ENCODE measurements at places on chromosomes 3 and 15.

GRCh38 chr15:35383506-35383905 lies 162.5 kb downstream of the DPH6 start:
- ATAC-seq, result no peak

GRCh38 chr3:153502682-153503081 lies 340.7 kb downstream of the RAP2B start:
- ATAC-seq, result no peak

- no peak for ATAC-seq
These were observed 13.2 kb downstream of the C3orf22 start for GRCh38 chr3:126545544-126545943.

DNA sequence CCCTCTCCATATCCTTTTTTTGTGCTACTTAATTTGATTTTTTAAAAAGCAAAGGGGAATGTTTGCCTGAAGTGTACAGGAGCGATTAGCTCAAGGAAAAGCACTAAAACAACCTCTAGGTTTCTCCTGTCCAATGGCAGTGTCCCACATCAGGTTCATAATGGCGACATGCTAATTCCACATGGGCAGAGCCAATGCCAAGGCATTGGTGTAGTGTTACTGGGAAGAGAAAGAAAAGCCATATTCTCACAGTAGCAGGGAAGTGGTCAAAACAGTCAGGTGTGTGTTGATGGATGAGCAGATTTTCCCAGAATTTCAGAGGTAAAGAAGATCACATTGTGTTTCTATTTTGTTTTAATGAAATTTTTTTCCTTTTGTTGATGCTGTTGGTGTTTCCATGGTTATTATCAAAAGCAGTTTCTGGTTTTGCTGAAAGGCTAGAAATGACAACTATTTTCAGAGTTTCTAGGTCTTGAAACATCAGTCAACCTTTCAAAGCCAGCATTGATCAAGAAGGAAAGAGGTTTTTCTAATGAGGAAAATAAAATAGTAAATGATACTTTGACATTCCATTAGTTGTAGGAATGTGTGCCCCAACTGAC lies 65.2 kb downstream of the FNDC3B start:
- no peak for ATAC-seq

DNA sequence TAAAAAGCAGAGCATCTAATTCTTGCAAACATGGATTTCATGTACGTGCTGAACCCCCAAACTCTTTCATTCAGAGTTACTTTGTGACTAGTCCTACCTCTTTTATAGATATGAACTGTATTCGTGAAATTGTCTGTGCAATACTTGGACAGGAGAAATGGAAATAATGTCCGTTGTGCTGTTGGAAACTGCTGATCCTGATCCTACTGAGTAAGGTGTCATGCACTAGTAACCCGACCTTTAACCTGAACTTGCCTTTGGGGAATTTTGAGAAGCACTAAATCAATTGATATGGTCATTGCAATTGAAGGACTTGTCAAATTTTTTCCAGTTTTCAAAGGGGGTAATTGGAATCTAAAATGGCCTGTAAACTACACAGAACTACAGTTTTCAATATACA lies 856.4 kb downstream of the ROBO1 start:
- ATAC-seq, result no peak

DNA sequence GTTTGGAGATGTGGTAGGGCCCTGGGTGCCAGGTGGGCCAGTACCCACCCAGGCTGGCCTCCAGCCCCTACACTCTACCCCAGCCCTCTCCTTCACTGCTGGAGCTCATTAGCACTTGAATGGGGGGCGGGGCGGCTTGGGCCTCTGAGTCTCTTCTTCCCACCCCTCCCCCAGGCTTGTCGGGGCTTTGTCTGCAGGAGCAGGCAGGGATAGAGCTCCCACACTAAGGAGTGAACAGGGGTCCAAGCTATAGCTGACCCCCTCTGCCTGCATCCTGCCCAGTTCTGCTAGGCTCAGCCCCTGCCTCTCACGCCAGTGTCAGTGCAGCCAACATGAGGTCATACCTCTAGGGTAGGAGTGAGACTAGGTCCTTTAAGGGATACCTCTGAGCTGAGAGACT lies 5.2 kb downstream of the GNAI2 start:
- ATAC-seq, result no peak

DNA sequence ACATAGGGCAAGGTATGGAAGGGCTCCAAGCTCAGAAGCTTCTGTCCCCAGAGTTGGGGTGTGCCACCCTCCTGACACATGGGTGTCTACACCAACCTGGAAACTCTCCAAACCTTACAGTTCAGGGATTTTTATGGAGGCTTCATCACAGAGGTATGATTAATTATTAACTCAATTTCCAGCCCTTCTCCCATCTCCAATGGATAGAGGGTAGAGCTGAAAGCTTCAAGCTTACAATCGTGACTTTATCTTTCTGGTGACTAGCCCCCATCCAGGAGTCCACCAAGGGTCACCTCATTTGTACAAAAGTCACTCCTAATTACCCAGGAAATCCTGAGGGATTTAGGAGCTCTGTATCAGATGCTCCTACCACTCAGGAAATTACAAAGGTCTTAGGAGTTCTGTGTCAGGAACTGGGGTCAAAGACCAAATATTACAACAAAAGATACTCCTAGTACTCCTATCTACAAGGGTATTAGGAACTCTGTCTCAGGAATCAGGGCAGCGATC lies 62.7 kb downstream of the TFDP2 start:
- no peak for ATAC-seq

DNA sequence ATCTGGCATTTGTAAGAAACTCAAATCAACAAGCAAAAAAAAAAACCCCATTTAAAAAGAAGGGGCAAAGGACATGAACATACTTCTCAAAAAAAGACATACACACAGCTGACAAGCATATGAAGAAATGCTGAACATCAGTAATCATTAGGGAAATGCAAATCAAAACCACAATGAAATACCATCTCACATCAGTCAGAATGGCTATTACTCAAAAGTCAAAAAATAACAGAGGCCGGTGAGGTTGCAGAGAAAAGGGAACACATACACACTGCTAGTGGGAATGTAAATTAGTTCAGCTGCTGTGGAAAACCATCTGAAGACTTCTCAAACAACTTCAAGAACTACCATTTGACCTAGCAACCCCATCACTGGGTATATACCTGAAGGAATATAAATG lies 199.4 kb upstream of the THBS1 start:
- ATAC-seq, result no peak

- ATAC-seq, result no peak
These were observed 60.2 kb downstream of the CACNA1D start for GRCh38 chr3:53554559-53555067.

GRCh38 chr15:74525309-74525708 lies 15.7 kb upstream of the ARID3B start:
- no peak for ATAC-seq

DNA sequence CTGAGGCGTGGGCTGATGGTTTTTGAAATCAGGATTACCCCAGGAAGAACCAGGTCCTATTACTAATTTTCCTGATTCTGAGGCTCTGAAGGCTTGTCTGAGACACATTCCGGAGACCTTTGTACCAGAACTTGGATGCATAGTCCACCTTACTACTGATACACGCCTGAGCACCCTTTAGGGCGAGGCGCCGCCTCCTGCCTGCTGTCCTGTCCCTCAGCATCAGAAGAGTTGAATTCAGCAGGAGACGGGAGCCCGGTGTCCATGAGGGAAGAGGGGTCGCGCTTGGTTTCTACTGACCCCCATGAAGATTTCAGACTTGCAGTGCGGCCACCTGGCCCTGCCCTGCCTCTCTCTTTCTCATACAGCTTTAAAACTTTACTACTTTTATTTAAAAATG lies 49.9 kb downstream of the KLF13 start:
- ATAC-seq, result no peak

GRCh38 chr3:194572944-194573491 lies 60.2 kb downstream of the TMEM44 start:
- no peak for ATAC-seq

- ATAC-seq, result no peak
These were observed 13.4 kb upstream of the LEKR1 start for GRCh38 chr3:156812521-156813335.

DNA sequence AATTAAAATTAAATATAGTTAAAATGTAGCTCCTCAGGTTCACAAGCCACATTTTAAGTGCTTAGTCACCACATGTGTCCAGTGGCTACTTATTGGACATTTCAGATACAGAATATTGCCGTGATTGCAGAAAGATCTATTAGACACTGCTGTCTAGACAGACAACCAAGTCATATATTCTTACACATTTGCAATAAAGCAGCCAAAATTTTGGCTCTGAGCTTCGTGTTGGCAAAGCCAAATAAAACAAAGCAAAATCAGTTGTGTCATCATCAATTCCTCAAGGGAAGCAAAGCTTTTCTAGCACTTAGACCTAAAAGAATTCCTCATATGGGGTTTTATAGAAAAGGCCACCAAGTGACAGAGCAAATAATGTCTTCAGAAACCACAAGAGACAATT lies 193.1 kb upstream of the LPP start:
- no peak for ATAC-seq

DNA sequence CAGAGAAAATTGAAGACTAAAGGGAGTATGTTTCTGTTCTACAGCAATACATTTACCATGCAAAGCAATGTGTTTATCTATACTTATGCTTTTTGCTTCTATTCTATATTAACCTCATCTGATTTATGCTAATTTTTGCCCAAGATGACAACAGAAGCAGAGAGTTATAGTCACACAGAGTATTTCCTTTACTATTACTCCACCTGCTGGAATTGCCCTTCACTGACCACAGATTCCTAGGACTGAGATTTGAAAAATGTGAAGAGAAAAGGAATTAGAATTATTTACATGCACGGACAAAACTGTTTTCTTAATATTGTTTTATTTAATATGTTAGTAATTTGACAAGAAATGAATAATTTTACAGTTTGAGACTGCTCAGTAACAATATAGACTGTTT lies 745.6 kb downstream of the VGLL3 start:
- no peak for ATAC-seq

DNA sequence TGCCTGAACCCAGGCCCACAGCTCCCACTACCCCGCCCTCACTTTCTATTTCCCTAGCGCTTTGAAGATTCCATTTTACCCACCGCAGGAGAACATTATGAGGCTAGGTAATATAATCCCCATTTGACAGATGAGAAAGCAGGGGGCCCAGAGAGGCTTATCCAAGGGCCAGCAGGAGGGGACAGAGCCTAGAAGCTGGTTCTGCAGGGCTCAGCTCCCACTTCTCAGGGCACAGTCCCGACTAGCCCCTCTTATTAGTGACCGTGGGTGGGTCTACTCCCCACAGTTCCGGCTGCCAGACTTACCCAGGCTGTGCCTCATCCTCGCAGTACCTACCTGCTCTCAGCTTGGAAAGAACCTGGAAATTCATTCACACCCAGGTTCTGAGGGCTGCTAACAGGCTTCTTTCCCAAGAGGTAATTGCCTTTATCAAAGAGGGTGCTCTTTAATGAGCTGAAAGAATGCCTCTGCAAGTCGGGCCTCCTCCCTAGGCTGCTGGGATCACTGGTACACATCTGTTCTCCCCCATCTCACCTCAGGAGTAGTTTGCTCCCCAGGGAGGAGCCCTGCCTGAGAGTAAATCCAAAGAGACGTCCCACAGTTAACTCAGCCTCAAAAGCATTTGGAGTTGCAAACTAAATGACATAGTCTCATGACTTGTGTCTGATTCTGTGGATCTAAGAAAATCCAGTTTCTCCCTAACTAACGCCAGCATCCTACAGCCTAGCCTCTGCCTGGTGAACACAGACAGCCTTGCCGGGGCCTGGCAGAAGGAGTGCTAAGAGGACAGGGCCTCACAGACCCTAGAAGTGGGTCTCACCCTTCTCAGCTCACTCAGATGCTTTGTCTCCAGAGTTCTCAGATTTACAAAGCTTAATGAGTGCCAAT lies 125.0 kb downstream of the CHSY1 start:
- ATAC-seq, result no peak

DNA sequence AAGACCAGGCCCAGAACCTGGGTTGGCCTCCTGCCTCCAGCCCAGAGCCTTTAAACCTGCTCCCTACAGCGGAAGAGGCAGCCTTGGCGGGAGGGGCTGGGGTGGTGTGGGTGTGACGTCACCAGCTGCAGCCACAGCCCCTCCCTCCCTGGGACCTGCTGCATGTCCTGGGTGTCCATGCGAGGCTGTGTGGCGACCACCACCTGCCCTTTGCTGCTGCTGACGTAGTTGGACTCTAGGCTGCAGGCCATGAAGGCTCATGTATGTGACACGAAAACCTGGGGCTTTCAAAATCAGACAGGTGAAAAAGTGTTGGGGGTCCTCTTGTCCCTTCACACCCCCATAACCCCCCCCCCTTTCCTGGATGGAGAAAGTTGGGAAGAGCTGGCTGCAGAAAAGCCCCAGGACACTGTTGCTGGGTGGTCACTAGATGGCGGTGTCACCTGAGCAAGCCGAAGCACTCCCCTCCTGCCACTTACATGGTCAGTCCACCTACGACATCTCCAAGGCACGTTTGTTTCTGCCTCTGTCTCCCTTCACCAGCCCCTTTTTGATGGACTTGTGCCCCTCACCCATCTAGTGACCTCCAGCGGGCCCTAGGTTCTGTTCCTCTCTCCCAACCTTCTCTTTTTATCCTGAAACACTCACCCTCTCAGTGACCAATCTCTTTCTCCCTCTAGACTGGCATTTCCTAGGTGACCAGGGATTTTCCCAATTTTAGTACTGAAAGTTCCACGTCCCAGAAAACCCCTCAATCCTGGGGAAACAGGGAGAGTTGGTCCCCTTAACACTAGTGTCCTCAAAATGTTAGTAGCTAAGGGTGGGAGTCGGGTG lies 35.2 kb downstream of the SLC6A20 start:
- ATAC-seq, result peak; percentile 78

GRCh38 chr3:195907934-195908693 lies at the start of gene TNK2:
TSS of gene TNK2 (minus strand) at chr3:195908551. CDS start at chr3:195888588, 19,963 bp downstream.
- ATAC-seq, result no peak

DNA sequence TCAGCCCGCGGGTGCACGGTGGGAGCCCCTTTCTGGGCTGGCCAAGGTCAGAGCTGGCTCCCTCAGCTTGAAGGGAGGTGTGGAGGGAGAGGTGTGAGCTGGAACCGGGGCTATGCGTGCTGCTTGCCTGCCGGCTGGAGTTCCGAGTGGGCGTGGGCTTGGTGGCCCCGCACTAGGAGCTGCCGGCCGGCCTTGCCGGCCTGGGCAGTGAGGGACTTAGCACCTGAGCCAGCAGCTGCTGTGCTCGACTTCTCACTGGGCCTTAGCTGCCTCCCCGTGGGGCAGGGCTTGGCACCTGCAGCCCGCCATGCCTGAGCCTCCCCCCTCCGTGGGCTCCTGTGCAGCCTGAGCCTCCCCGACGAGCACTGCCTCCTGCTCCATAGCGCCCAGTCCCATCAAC lies 36.0 kb downstream of the TRH start:
- ATAC-seq, result no peak

GRCh38 chr3:25038922-25039321 lies 389.1 kb upstream of the RARB start:
- ATAC-seq, result no peak

DNA sequence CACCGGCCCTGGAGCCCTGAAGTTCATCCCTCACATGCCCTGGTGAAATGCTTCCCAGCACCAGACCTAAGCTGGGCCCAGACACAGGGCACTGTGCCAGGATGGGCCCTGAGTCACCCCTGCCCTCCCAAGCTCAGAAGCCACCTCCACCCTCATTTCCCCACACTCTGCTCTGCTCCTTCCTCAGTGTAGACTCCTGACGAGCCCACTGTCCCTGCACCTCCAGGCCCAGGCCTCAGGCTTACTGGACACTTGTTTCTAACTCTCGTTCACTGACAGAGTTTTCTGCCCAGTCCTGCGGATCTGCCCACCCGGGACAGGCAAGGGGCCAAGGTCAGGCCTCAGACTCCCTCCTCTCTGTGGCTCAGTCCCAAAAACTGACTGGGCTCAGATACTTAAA lies 112.6 kb upstream of the RNF7 start:
- no peak for ATAC-seq

GRCh38 chr15:38441130-38441519 lies 12.8 kb upstream of the FAM98B start:
- ATAC-seq, result no peak

GRCh38 chr15:74620636-74621545 lies 5.3 kb downstream of the CLK3 start:
- ATAC-seq, result peak; percentile 15

GRCh38 chr3:108493862-108494261 lies 16.5 kb downstream of the MYH15 start:
- no peak for ATAC-seq

All from gastroesophageal sphincter (tissue), 4 donors.